NCI-H2081 (cell line): ENCODE measurements at places on chromosomes 12 and 14.

GRCh38 chr14:81447021-81447764 is 47.1 kb upstream of the STON2 start:
- DNase-seq, result no peak

GRCh38 chr14:34439090-34439489 is 22.9 kb downstream of the SPTSSA start:
- no peak for DNase-seq

DNA sequence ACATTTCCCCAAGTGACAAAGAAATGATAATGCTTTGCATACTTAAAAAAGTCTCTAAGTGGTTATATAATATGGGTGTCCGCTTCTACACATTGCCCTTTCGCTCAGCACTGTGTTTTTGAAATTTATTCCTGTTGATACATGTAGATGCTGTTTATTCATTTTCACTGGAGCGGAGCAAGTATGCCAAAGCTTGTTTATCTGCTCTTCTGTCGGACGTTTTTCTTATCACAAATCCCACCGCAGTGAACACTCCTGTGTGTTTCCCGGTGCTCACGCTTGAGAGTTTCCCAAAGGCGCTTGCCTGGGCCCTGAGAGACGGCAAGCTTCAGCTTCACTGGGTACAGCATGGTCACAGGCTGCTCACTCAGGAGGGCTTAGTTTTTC is 50.2 kb downstream of the TPCN1 start:
- DNase-seq, result no peak

- DNase-seq, result no peak
These were observed 35.3 kb downstream of the KICS2 start for GRCh38 chr12:64186789-64187188.

DNA sequence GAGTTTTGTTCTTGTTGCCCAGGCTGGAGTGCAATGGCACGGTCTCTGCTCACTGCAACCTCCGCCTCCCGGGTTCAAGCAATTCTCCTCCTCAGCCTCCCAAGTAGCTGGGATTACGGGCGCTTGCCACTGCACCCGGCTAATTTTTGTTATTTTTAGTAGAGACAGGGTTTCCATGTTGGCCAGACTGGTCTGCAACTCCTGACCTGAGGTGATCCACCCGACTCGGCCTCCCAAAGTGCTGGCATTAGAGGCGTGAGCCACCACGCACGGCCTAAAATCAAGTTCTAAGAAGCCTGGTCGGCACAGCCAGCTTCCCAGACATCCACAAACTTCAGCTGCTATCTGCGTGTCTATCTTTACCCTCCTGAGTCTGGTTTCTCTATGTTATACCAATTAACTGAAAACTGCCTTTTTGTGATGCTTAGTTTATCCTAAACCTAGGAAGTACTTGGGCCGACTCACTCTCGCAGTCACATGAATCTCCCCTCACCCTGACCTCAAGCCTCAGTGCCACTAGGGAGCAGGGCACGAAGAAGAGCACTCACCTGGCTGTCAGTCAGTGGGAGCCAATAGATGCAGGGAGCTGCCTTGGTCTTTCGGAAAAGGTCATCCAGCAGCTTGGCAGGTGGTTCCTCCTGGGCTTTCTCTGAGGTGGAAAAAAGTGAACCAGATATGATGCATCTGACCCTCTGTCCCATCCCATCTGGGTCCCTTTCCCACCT is 3.4 kb upstream of the CDH24 start:
- DNase-seq, result no peak

DNA sequence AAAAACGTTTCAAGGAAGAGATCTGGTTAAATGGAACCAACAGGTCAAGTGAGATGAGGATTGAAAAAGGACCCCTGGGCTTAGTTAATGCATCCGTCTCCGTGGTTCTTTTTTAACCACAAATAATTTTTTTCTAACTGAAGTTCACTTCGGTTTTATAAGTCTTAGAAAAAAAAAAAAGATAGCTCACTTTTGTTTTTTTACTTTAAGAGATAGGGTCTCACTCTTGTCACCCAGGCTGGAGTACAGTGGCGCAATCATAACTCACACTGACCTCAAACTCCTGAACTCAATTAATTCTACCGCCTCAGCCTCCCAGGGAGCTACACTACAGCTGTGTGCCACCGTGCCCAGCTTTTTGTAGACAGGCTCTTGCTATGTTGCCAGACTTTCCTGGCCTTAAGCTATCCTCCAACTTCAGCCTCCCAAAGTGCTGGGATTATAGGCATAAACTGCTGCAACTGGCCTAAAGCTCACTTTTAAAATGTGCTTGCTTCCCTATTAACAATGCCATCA is 11.8 kb downstream of the HNRNPC start:
- DNase-seq, result no peak

- DNase-seq, result no peak
These were observed 183.1 kb downstream of the EMP1 start for GRCh38 chr12:13379531-13380188.

GRCh38 chr12:25034676-25035075 is 85.8 kb upstream of the BCAT1 start:
- no peak for DNase-seq

DNA sequence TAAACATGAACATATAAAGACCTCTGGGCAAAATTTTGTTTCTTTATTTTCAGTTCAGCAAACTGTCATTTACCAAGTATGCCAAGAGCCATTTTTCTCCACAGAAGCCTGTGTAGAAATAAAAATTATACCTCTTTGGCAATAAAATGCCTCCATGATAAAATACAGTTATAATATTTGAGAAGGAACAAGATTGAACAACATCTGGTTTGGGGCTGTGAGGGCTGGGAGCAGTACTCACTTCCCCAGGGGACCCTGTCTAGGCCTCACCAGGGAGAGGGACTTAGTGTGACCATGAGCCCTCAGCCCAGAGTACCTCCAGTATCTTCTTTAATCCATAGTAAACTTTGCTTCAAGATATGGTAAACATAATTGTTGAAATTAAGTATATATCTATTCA is 65.1 kb downstream of the DAAM1 start:
- no peak for DNase-seq

DNA sequence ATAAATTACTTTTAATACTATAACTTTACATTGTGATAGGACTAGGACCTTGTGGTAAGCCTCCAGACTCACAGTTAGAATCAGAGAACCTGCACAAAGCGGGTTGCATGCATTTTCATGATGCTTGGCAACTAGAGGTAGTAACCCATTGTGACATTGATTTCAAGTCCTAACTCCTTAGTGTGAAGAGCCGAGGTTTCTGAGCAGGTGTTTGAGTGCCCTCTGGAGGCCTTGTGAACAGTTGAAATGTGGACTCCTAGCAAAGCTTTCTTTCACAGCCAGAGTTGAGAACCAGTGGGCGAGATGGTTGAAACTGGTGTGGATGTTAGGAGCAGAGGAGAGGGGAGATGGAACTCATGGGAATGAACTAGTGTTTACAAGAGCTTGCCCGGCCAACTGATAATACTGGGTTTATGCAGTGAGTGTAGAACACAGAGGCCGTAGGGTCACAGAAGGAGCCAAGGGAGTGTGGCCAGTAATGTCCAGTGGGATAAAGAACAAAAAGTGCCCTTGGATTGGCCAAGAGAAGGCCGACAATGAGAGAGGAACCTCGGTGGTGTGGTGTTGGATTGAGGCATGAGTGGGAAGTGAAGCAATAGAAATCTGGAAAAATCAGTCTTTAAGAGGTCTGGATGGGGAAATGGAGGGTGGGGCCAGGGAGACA is 10.9 kb downstream of the ZNF664 start:
- peak; percentile 42 for DNase-seq

GRCh38 chr14:60064491-60065072 is 27.1 kb upstream of the PCNX4 start:
- peak; percentile 33 for DNase-seq

DNA sequence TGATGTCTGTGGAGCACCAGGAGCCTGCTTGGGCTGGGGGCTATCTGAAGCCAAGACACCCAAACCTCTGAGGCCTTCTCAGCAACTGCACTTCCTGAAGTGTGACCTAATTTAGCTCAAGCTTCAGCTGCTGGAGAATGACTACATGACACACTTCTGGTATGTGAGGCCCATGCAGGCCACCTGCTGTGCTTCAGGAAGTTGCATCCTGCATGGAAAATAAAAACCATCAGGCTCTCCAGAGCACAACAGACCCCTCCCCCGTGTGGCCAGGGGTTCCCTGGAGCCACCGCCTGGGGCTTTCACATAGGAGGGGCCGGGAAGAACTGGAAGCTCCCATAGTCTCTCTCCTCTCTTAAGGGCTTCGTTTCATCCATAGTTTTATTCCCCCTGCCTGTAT is 217.7 kb downstream of the SLC15A4 start:
- DNase-seq, result no peak

DNA sequence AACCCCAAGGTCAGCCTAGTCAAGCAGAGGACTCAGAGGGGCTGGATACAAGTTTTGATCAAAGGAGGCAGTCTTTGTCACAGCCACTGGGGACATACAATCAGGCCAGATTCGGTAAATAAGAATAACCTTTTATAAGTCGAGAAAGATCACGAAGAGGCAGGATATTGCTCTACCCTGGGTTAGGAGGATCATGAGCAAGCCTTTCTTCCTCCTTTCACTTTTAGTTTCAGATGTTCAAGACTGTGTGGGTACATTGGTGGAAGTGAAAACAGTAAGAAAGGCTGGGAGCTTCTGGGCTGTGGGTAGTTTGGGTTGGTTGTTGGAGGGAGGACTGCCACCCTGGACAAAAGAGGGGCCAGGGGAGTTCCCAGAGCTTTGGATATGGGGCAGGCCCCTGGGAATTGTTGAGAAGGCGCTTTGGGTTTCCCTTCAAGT is 127.7 kb downstream of the SNAPC1 start:
- no peak for DNase-seq

DNA sequence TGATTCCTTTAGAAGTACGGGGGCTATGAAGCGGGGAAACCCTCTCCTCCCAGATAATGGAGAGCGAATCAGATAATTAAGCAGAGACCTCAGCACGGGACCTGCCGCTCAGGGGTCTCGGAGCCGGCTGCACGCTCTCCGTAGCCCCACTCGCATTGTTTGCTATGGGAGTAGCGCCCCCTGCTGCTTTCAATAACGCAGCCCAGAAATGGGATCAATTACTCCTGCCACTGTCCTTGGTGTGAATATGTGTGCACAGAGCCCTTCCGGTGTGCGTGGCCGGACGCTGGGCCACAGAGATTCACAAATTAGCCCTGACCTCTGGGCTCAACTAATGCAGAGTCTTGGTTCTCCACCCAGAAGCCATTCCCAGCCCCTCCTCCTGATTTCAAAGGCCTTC is 76.4 kb upstream of the TMEM132C start:
- no peak for DNase-seq

DNA sequence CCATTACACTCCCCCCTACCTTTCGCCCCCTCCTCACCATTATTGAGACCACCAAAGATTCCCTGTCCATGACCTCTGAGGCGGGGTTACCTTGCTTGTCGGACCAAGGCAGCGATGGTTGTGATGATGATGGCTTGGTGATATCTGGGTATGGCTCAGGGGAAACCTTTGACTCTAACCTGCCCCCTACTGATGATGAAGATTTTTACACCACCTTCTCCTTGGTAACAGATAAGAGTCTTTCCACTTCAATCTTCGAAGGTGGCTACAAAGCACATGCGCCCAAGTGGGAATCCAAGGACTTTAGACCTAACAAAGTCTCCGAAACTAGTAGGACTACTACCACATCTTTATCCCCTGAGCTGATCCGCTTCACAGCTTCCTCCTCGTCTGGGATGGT is 350.2 kb downstream of the DIO2 start:
- DNase-seq, result no peak

- no peak for DNase-seq
These were observed 32.0 kb downstream of the RTL1 start for GRCh38 chr14:100871234-100872186.

DNA sequence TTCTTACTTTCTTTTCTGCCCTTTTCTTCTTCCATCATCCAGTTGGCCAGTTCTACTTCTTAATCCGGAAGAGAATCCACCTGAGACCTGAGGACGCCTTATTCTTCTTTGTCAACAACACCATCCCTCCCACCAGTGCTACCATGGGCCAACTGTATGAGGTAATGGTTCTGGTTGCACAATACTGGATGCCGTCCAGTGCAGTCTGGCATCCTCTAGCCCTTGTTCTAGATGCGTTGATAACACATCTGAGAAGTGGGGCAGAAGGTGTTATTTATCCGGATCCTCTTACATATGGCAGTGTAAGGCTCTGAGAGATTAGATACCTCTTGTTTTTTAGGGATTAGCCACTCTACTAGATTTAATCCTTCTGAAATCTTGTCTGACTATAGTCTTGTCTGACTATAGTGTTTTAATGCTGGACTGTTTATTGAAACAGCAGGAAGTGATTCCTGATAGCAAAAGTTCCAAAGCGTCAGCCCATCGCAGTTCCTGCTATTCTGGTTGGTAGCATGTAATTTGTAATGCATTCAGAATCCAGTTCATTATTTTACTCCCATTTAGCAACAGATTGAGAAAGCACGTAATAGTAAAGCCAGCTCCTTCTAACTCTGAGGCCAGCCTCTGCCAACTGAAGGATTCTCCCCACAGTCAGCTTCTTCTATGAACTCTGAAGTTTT is 7.9 kb downstream of the GABARAPL1 start:
- DNase-seq, result no peak

DNA sequence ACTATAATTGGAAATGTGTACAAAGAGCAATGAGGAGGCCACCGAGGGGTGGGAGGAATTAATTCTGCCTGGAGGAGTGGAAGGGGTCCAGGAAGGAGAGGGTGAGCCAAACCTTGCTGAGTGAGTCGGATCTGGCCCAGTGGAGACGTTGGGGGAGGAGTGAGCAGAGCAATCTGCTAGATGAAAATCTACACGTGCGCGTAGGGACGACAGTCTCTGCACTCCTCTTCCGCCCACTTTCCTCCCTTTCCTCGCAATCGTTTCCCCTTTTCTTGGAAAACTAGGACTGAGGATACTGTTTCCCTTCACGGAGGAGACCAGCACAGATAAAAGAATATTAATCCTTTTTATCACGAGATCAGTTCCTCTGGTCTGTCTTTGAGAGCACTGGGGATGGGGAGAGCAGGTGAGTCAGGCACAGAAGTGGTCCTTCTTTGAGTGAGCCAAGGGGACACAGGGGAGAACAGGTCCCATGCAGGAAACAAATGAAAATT is 2.9 kb upstream of the NAB2 start:
- no peak for DNase-seq

GRCh38 chr12:76908303-76909017 is 29.6 kb upstream of the CSRP2 start:
- no peak for DNase-seq

DNA sequence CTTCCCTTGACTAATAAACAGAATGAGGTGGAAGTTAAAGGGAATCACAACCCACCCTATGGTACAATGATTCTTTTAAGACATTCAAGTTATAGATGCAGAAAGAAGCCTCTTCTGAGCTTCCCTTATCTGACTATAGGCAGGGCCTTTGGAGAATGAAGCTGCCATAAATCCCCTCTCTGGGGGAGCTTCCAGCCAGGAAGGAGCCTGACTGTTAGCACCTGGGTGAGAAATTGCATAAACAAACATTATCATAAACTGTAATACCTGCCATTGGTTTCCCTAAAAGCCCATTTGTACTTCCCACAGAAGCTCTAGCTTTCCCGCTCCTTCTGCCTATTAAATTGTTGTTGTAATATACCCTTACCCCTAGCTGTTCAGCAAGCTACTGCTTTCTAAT is 81.3 kb upstream of the RESF1 start:
- DNase-seq, result no peak

- no peak for DNase-seq
These were observed 117.9 kb downstream of the CAND1 start for GRCh38 chr12:67386869-67387565.

- DNase-seq, result no peak
These were observed 381.9 kb downstream of the PRKD1 start for GRCh38 chr14:29545714-29546113.
